ENCODE measurements at places on chromosomes 1 and 21.

DNA sequence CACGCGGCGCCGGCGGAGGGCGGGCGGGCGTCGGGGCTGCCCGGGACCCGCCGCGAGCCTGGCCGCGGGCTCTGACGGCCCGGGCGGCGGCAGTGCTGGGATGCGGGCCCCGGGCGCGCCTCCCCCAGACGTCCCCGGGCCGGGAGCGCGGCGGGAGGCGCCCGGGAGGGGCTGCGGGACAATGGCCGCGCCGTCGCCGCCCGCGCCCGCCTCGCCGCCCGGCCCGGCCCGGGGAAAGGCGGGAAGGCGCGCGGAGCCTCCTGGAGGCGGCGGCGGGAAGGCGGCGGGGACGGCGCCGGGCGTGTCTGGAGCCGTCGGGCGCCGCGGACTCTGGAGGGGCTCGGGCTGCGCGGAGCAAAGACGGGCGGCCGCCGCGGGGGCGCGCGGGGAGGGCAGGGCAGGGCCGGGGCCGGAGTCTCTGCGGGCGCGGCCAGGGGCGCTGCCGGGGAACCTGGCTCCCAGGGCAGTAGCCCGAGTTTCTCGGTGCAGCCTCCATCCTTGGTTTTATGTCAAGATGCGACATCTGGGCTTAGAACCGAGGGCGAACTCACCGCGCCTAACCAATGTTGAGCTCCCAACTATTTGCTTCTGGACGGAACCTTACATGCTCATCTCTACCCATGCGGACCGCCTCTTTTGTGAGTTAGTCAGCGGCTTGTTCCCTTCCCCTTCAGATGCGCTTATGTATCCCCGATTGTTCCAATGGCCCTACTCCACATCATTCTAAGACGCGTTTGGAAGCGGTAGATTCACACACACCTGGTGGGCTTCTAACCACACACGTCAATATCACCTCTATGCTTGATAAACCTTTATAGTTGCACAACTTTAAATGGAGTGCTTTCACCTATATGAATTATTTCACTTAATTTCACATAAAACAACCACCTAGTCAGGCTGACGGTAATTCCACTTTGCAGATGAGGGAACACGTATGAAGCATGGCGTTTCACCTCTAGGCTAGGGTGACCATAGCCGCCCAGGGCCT lies 651 bp downstream of the ZBTB8A start:
- DNase-seq, result no peak

DNA sequence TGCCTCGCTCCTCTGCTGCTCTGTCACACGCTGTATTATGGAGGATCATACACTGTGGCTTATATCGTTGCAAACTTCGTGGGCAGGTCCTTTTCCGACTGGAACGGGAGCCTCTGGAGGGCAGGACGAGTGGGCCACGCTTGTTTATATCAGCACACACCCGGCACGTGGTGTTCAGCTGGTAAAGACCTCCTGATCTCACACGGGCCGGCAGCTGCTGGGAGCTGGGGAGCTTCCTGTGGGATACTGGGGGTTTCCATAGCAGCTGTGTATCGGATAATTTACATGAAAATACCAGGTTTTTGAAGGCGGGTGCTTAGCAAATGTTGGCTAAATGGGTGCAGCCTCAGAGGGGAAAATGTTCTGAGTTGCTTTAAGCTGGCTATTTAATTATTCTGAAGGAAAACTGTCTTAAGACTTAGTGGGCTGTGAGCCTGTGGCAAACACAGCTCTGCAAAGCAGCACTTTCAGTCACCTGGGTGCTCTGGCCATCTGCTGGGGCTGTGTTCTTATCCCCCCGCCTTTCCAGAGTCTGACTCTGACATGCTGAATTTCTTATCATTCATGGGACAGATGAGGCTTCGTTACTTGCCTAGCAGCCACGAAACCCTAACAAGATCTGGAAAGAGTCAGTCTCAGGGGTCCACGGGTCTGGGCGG lies 103.6 kb upstream of the GCLM start:
- no peak for DNase-seq

- no peak for DNase-seq
Observed at GRCh38 chr21:38831526-38832467, 26.1 kb downstream of the ETS2 start.

DNA sequence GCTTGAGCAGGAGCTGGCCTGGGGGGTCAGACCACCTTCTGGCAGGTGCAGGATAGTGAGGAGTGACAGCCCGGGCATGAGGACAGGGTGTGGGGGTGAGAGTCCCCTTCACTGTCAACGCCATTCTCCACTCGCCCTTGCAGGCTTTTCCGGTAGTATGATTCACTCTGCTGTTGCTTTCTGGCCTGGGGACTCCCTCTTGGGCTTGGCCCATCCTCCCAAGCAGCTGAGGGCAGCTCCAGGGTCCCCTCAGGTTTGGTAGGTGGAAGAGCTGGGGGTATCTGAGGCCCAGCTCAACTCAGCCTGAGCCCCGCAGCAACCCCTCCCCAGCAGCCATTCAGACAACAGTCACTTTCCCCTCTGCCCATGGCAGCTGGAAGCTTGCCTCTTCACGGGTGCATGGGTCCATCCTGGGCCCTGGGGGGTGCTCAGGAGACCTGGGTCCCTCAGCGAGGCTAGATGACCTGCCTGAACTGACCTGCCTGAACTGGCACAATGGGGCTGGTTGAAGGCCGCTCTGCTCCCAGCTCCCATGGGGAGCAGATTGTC lies 1.3 kb downstream of the CLDN19 start:
- no peak for DNase-seq

DNA sequence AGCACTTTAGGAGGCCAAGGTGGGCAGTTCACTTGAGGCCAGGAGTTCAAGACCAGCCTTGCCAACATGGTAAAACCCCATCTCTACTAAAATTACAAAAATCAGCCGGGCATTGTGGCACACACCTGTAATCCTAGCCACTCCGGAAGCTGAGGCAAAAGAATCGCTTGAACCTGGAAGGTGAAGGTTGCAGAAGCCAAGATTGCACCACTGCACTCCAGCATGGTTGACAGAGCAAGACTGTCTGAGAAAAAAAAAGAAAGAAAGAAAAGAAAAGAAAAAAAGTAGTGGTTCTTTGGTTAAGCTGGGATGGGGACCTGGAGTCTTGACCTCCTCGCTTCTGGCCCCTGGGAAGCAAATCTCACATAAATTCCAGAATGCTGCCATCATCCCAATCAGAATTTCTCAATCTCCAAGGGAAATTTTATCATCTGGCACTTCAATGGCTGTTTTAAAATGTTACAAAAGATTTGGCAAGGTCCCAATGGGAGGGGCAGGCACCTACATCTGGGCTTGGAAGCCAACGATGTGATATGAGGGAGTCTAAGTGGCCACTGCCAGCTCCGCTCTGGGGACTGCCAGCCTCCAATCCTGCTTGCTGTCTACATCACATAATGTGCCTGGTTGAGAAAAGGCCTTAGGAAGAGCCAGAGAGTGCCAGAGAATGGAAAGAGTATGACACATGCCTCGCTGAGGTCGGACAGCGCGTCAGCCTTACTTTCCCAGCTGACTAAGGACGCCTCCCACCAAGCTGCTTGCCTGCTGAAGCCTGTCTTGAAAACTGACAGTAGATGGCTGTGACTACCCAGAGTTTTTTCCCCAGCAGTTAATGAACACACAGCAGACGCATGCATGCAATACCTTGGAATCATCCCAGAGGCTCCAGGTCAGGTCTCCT lies 42.1 kb upstream of the SRP9 start:
- no peak for DNase-seq

Data from activated CD8-positive, alpha-beta memory T cell treated with anti-CD3 and anti-CD28 coated beads for 48 hours (primary cell).